Left lung (tissue), 14 donors: ENCODE measurements at places on chromosomes 16 and 17.

GRCh38 chr16:48014349-48015135, 141.3 kb downstream of the ABCC12 start:
- no peak for DNase-seq

- no peak for DNase-seq
These were observed 11.9 kb downstream of the ZNF629 start for GRCh38 chr16:30775131-30775391.

GRCh38 chr16:76201385-76201784, 75.8 kb upstream of the CNTNAP4 start:
- no peak for DNase-seq

- no peak for DNase-seq
These were observed 7.5 kb downstream of the MARCHF10 start for GRCh38 chr17:62800585-62800984.

DNA sequence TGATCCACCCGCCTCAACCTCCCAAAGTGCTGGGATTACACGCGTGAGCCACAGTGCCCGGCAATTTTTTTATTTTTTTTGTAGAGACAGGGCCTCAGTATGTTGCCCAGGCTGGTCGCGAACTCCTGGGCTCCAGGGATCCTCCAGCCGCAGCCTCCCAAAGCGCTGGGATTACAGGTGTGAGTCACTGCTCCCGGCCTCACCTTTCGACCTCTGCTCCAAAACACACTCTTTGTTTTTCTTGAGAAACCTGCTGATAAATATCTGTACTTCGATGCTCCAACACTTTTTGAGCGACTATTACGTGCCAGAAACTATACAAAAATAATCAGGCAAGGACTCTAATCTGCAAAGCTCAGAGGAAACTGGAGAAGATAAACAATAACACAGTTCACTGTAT, 1.0 kb downstream of the MED1 start:
- no peak for DNase-seq
